ENCODE measurements at places on chromosomes 6 and 20.

GRCh38 chr6:46098678-46099077, 31.1 kb upstream of the ENPP4 start:
- DNase-seq, result no peak

- DNase-seq, result no peak
Observed at GRCh38 chr6:25984265-25984664, 21.7 kb downstream of the TRIM38 start.

DNA sequence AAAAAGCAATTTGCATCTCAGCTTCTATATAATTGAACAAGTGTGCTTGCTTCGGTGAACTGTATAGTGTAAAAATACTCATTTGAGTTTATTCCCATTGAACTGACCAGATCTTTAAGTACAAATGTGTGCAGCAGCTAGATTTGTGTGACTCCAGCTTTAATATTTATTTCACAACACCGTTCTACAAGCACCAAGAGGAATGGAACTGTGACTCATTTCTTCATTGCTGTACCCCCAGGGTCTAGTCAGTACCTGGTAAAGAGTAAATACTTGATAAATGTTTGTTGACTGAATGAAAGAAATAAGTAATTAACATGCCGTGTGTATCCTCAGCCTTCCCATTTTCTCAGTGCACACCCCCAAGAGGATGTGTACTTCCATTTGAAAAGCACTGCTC, 464.8 kb downstream of the CBLN4 start:
- DNase-seq, result no peak

GRCh38 chr6:16405375-16405774, 167.0 kb downstream of the GMPR start:
- no peak for DNase-seq

- DNase-seq, result no peak
Observed at GRCh38 chr6:6681075-6681849, 92.7 kb downstream of the LY86 start.

DNA sequence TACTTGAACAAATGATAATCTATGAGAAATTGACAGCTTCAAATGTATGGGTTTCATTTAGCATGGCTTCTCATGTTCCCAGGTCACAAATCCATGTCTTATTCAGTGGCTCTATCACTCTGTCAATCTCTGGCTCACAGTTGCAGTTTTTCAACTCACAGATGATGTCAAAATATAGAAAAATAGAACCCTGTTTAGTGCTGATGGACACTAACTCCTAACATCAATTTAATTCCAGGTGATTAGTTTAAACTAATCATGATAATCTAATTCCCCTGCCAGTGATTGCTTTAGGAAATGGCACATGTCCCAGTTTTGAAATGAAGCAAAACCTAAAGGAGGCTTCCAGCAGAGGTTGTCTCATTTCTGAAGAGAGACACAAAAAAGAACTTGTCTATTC, 13.0 kb downstream of the KHDC1 start:
- DNase-seq, result no peak

DNA sequence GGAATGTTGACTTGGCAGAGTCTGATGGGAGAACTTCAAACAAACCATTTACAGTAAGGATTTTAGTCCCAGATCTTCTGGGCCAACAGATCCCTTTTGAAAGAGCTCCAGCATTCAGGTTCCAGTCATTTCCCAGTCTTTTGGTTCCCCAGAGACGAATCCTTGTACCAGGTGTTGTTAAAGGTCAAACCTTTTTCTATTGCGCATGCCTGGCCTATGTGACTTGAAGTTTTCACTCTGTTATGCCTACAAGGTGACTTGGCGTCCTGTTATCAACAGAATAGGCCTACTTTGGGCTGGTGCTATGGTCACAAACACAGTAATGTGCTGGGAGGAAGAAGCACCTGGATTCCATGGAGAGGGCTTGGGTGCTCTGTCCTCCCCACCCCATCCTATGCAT, 52.3 kb downstream of the PXDC1 start:
- DNase-seq, result no peak

DNA sequence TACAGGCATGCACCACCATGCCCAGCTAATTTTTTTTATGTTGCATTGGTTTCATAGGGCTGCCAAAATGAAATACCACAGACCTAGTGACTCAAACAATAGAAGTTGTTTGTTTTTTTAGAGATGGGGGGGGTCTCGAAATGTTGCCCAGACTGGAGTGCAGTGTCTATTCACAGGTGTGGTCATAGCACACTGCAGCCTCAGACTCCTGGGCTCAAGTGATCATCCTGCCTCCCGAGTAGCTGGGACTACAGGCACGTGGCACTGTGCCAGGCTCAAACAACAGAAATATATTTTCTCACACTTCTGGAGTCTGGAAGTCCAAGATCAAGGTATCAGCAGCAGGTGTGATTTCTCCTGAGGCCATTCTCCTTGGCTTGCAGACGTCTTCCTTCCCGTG, 6.6 kb upstream of the SLC16A10 start:
- no peak for DNase-seq

DNA sequence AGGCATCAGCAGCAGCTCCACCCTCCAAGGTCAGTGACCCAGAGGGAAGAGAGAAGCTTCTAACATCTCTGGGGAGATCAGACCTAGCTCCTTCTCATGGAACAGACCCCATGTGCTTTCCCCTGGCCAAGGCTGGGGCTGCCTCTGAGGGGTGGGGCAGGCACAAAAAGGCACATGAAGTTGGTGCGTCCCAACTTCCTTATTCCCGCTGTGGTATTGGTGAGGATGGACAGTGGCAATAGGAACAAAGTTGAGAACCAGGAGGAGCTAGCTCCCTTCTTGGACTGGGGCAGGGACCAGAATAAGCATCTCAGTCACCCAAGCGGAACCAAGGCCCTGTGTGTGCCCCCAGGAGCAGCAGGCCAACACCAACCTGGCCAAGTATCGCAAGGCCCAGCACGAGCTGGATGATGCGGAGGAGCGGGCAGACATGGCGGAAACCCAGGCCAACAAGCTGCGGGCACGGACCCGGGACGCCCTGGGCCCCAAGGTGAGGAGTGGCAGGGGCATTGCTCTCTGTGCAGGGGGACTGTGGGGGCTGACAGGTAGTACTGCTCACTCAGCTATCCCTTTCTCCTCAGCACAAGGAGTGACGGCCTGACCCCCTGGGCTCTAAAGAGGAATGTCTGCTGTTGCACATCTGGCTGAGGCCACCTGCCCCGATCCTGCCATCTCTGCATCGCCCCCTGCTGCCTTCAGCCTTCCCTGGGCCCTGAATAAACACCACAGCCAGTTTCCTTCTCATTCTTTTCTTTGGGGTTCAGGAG, 46.1 kb downstream of the MYH7B start:
- peak; percentile 3 for DNase-seq

GRCh38 chr20:24470746-24471582, 1.5 kb downstream of the SYNDIG1 start:
- DNase-seq, result no peak

DNA sequence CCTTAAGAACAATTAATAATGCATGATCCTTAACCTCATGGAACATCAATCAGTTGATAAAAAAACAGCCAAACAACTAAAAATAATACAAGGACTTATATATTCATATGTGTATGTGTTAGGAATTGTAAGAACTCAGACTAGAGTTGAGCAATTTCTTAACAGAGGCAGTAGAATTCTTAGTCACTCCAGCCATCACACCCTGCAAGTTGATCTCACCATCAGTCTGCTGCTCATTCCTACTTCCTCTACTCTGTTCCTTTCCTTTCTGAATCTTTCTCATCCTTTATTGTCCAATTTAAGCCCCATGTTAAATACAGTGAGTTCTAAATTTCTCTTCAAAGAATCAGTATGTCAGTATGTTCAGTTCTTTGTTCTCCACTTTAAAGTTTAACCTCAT, 2.6 kb downstream of the ZNF165 start:
- DNase-seq, result no peak

DNA sequence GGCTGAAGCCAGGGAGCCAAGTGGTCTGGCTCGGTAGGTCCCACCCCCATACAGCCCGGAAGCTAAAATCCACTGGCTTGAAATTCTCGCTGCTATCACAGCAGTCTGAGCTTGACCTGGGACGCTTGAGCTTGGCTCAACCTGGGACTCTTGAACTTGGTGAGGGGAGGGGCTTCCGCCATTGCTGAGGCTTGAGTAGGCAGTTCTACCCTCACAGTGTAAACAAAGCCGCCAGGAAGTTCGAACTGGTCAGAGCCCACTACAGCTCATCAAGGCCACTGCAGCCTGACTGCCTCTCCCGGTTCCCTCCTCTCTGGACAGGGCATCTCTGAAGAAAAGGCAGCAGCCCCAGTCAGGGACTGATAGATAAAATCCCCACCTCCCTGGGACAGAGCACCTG, 1337.7 kb downstream of the HACE1 start:
- no peak for DNase-seq

DNA sequence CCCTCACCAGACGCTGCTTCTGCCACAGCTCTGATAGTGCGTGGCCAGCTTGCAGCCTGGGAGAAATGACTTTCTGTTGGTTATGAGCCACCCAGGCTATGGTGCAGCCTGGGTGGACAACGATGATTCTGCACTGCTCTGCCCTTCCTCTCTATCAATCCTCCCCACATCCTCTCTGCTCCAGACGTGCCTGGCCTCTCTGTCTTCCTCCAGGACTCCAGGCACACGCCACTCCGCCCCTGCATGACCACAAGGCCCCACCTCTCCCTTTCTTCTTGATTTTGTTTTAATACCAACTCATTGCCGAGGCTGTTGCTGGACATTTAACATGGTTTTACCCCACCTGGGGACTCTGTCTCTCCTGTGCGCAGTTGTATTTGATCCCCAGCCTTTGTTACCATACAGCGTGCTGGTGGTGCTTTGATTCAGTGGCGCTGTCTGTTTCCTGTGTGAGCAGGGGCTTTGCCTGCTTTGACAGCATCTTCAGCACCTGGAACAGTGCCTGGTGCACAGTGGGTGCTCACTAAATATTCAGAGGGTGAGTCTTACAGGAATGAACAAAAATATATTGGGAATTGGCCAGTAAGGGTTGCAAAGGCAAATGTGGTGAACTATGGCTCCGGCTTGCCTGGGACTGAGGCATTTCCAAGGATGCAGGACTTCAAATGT, 280.9 kb downstream of the CDH26 start:
- no peak for DNase-seq

- DNase-seq, result no peak
Observed at GRCh38 chr20:10741060-10741459, 67.3 kb upstream of the JAG1 start.

GRCh38 chr20:51212816-51213215, 189.9 kb upstream of the KCNG1 start:
- DNase-seq, result no peak

GRCh38 chr20:44477151-44477550, 1.5 kb downstream of the TTPAL start:
- no peak for DNase-seq

DNA sequence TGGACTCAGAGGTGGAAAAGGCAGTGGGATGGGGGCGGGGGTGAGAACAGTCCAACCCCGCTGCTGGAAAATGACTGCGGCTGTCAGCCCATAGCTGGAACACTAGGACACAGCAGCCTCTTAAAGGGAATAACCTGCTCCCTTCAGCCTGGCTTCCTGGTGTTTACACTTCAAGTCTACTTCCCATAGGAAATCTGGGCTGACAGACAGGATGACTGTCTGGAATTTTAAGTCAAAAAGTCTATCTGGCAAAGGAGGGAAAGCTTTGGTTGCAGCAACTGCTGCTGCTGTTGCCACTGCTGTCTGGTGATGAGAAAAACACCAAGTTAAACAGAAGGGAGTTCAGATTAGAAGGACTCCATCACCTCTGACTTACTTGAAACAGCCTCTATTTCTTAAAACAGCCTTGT, 44.9 kb downstream of the TNFRSF21 start:
- DNase-seq, result no peak

DNA sequence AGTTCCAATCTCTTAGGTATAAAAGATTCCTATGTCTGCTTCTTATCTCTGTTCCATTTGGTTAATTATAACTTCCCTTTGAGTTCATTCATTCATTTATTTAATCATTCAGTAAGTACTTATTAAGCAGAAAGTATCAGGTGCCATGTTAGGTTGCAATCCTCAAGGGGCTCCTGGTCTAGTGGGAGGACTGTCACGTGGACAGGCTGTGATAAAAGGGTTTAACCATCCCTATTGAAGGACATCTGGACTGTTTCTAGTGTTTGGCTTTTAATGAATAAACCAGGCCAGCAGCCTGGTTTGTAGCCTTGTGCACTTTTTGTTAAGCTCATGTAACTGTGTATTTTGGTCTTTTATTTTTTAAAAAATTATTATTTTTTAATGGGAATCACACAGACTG, 162.1 kb upstream of the OGFRL1 start:
- no peak for DNase-seq

GRCh38 chr20:49561806-49562205, 6.1 kb downstream of the PTGIS start:
- DNase-seq, result no peak

DNA sequence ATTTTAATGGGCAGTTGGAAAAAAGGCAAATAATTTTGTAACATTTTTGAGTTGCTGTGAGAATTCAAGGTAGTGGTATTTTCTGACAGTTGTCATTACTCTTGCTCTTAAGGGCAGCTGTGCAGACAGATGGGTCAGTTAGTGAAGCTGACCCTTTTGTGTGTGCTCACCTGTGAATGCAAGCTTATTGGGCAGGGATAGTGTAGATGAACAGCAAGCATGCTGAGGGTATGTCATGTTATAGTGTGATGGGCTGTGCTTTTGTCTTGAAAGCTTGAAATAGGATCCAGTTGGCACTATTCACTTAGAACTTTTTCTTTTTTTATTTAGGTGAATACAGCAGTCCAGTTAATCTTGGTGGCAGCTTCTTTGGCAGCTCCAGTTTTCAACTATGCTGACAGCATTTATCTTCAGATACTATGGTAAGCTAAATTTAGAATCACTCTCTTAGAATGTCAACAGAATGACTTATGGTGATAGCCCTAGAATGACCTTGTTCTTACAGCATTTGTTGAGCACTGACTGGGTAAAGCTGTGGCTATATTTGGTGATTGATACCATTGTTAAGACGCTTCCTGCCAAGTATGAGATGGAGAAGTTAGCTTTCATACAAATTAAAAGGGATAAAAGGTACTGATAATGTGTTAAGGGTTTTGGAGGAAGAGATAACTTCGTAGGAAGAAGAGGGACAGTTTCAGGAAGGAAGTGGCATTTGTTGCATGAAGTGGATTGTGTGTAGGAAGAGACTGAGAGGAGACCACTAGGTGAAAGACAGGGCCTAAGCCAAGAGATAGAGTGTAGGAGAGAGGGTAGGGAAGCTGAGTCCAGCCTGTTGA, 19.5 kb downstream of the LRRN4 start:
- DNase-seq, result peak; percentile 45

All from Kasumi-1 (cell line).